Left ventricle myocardium inferior (tissue), 1 donor: ENCODE measurements at places on chromosomes 6 and 20. TPM values are rescaled to one million over a fixed set of nuclear protein-coding genes. Genes with fewer than 3 reads are reported as not detected.

- H3K27me3 ChIP-seq, result no peaks in the 10 kb centered on the region
- no peak overlapping the region for H3K27ac ChIP-seq
- H3K4me3 ChIP-seq, result no peak overlapping the region
- peaks cover 58% of the 10 kb centered on the region for H3K4me1 ChIP-seq
Measured at GRCh38 chr6:36914227-36914794, 28.6 kb downstream of the C6orf89 start.

- H3K27me3 ChIP-seq, result no peaks in the 10 kb centered on the region
- peak overlapping the region; percentile 81 for H3K27ac ChIP-seq
- DNase-seq, result no peak
Measured at GRCh38 chr6:39831701-39832100, 39.5 kb downstream of the DAAM2 start.

DNA sequence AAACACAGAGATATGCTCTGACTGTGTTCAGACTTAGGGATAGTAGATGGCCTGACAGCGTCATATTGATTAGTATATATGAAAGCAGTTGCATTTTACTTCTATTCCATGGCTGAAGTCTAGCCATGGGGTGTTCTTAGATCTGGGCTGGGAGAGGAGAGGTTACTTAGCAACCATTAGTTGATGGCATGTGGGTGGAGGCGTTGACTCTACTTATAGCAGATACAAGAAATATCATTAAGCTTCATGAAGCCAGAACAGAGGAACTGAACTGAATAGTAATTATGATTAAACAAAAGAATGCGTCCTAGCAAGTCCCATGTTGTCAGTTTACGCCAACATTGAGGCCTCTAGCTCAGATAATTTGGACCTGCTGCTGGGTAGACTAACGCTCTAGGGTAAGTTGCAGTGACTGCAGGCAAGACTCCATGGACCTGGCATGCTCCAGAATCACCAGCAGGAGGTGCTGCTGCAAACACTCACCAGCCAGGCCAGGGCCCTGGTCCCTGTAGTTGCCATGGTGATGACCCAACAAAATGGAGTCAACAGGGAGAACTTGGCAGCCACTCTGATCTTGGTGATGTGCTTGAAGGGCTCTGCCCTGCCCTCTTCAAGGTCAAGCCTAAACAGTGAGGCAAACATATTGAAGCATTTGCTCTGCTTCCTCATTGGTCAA is 477.3 kb downstream of the PREX1 start:
- DNase-seq, result no peak
- no peak overlapping the region for H3K4me3 ChIP-seq
- H3K27ac ChIP-seq, result no peak overlapping the region

GRCh38 chr20:63125838-63126601 is 89.9 kb downstream of the YTHDF1 start:
- peaks cover 96% of the 10 kb centered on the region for H3K27me3 ChIP-seq
- no peaks in the 10 kb centered on the region for H3K36me3 ChIP-seq
- no peaks in the 10 kb centered on the region for H3K4me1 ChIP-seq
- peak; percentile 4 for DNase-seq

Gene SLC22A7
- total RNA-seq, result not detected

Gene SNHG17
- total RNA-seq, result 5.1 TPM
